ENCODE measurements at places on chromosomes 3 and 15. TPM values are rescaled to one million over a fixed set of nuclear protein-coding genes. Genes with fewer than 3 reads are reported as not detected.

Gene TERB2
- not detected for total RNA-seq

Gene ASB14
- not detected for total RNA-seq

Gene ANKRD34C
- not detected for total RNA-seq

Gene TERC
- total RNA-seq: 747 TPM

Gene CDHR4
- total RNA-seq: not detected

Gene IL5RA
- total RNA-seq: not detected

Gene CLDN18
- not detected for total RNA-seq

Gene CCRL2
- 2.1 TPM for total RNA-seq

Gene DAPK2
- 2.3 TPM for total RNA-seq

Gene RNF168
- 34.2 TPM for total RNA-seq

Gene EEFSEC
- 1.8 TPM for total RNA-seq

Gene DENND6A
- total RNA-seq: 27.6 TPM

Gene ZNF660
- total RNA-seq: 0.61 TPM

Gene SKOR1
- not detected for total RNA-seq

Gene ZNF148
- 27.7 TPM for total RNA-seq

Gene BOC
- total RNA-seq: 0.15 TPM

Gene DOCK3
- total RNA-seq: under 0.01 TPM

Gene EXD1
- total RNA-seq: not detected

Gene CCDC66
- total RNA-seq: 18.4 TPM

Gene ZIC4
- total RNA-seq: 0.65 TPM

Gene ATP2B2
- not detected for total RNA-seq

Gene GOLGA8O
- not detected for total RNA-seq

Gene ACAA1
- total RNA-seq: 43.8 TPM

Gene CHST13
- total RNA-seq: not detected

Gene XCR1
- not detected for total RNA-seq

Gene IMPG2
- total RNA-seq: 0.61 TPM

Gene PLCH1
- total RNA-seq: under 0.01 TPM

Gene SPRED1
- 23.1 TPM for total RNA-seq

Gene THPO
- total RNA-seq: under 0.01 TPM

Gene AADACL2
- not detected for total RNA-seq

Gene AGBL1
- not detected for total RNA-seq

Gene MINDY2
- total RNA-seq: 13.7 TPM

Gene SGO1
- total RNA-seq: 7.5 TPM

Gene RTP3
- total RNA-seq: not detected

Gene ZNF860
- total RNA-seq: 0.61 TPM

Gene SEMA7A
- total RNA-seq: 3.2 TPM

Gene ITGA11
- total RNA-seq: under 0.01 TPM
